ENCODE measurements at places on chromosomes 5 and 9. TPM values are rescaled to one million over a fixed set of nuclear protein-coding genes. Genes with fewer than 3 reads are reported as not detected.

The ISOC1 gene
- polyA plus RNA-seq, result 13.0 TPM

The GPR151 gene
- polyA plus RNA-seq, result not detected

The PTPN3 gene
- polyA plus RNA-seq, result 0.29 TPM

The RNF183 gene
- 0.08 TPM for polyA plus RNA-seq

The IL4 gene
- not detected for polyA plus RNA-seq

The PDE8B gene
- 0.22 TPM for polyA plus RNA-seq

The TAF11L10 gene
- not detected for polyA plus RNA-seq

The ATP10B gene
- 0.06 TPM for polyA plus RNA-seq

The IGFBPL1 gene
- polyA plus RNA-seq, result not detected

The FRMPD1 gene
- polyA plus RNA-seq, result 0.20 TPM

GRCh38 chr9:34954225-34954624, 3.9 kb upstream of the PHF24 start:
- no peak for DNase-seq

DNA sequence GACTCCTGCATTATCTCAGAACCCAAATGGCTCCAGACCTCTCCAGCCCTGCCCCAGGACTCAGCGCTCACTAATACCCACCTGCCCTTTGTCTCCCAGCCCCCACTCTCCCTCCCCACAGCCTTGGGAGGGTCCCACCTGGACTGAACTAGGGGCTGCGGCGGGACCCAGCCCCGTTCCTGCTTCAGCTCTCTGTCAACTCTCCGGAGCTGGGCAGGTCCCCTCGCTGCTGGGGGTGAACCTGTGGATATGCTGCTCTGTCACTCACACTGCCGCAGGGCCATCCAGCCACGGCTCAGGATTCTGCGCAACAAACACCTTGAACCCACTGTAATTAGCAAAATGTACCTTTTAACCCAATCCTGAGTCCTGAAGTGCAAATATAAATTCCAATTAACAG, 36.8 kb downstream of the NDUFS6 start:
- DNase-seq, result peak; percentile 41

GRCh38 chr5:157761690-157762621, 18.4 kb downstream of the LSM11 start:
- no peak for DNase-seq

DNA sequence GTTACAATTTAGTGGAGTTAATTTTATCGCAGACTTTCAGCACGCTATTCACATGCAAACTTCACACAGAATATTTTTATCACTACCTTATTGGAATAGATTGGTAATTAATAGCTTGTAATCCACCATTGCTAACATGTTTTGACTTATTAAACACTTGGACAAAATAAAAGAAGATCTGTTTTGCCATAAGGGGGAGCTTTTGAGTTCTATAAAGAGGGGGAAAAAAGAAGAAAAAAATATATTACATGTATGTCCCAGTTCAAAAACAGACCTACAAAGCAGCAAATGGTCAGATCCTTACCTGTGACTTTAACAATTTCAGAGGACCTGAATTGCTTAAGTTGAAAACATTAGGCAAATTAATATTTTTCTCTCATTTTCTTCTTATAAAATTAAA, 1.2 kb upstream of the PAPPA start:
- DNase-seq, result no peak

GRCh38 chr9:136997830-136998234, 1.5 kb upstream of the CLIC3 start:
- DNase-seq, result no peak

DNA sequence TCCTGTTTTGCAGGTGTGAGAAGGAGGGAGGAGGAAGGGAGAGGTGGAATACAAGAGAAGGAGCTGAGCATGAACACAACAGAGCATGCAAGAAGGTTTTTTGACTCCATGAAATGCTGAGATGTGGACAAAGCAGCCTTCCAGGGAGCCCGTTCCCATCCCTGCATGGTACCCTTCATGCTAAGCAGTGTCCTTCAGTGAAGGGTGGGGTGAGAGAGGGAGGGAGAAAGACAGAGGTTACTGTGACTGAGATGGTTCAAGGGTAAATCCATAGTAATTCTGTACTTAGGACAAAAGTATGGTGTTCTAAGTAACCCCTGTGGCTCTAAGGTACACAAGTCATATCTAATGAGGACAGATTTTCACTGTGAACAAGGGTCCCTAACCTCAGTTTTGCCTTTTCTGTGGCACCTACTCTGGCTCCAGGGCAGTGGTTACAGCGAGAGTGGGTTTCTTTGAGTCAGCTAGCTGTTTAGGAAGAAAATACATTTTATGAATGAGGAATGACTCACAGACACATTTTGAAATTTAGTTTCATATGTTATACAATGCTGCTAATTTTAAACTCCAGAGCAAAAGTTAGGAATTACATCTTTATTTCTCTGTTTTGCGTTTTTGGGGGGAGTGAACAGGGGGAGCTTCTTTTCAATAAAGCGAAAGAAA, 184.9 kb upstream of the SLC12A2 start:
- DNase-seq, result no peak

- no peak for DNase-seq
These were observed 167.5 kb upstream of the CLINT1 start for GRCh38 chr5:158026304-158027031.

- no peak for DNase-seq
These were observed 432.9 kb upstream of the ACTBL2 start for GRCh38 chr5:57915536-57915935.

GRCh38 chr5:76065258-76065657, 17.9 kb upstream of the SV2C start:
- DNase-seq, result no peak

GRCh38 chr9:136225366-136225747, 20.3 kb downstream of the QSOX2 start:
- DNase-seq, result peak; percentile 91

DNA sequence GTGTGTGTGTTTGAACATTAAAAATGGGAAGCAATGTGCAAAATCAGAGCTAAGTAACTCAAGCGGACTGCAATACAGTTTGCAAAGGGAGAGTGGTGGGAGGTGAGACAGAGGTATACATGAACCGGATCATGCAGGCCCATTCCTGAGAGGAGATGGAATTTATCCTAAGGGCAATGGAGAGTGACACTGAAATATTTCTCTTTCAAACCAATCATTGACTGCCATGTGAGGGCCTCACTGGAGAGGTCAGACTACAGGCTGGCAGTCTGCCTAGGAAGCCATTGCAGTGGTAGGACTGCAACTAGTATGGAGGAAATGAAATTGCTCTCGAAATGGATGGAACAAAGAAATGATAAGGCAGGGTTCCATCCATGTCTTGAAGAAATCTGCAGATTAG, 34.8 kb downstream of the TNFSF15 start:
- no peak for DNase-seq

DNA sequence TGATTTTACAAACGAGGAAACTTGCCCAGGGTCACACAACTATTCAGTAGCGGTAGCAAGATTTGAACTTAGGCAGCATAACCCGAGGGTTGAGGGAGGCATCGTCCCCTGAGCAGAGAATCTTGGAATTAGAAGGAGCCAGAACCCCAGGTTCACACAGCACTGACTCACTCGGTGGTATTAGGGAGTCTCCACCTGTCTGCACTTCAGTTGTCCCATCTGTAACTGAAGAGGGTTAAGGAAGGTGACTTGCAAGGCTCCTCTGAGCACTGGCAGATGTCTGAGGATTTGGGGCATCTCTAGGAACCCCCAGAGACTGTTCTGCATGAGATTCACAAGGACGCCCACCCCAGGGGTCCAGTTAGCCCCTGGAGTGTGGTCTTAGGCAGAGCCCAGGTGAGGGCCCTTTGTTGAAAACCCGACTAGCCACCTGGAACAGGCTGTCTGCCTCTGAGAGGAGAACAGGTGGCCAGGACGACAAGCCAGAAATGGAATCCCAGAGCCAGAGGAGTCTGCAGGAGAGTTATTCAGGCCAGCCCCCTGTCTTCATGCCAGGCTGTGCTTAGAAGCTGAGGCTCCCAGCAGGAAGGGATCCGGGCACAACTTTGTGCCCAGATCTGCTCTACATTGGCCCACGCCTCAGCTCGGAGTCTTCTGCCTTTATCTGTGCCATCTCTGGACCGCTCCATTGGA, 50.0 kb upstream of the ORM1 start:
- DNase-seq, result peak; percentile 55

GRCh38 chr9:137460363-137461315, 1.5 kb upstream of the NSMF start:
- peak; percentile 81 for DNase-seq

DNA sequence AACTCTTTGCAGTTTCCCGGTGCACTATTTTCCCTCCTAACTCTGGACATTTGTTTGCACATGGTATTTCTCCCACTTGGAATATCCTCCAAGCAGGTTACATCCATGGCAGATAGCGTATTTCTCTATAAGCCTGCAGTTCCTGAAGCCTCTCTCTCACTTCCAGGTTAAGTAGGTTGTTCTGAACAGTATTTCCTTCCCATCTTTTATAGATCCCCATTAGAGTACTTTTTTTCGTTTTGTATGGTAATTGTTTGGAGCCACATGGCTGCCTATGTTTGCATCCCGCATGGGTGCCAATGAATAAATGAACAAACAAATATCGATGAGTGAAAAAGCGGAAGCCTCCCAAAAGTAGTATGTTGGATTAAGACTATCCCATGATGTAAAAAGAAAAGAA, 113.4 kb upstream of the IQGAP2 start:
- DNase-seq, result no peak

- no peak for DNase-seq
These were observed 5.7 kb upstream of the C5orf46 start for GRCh38 chr5:147912011-147912410.

DNA sequence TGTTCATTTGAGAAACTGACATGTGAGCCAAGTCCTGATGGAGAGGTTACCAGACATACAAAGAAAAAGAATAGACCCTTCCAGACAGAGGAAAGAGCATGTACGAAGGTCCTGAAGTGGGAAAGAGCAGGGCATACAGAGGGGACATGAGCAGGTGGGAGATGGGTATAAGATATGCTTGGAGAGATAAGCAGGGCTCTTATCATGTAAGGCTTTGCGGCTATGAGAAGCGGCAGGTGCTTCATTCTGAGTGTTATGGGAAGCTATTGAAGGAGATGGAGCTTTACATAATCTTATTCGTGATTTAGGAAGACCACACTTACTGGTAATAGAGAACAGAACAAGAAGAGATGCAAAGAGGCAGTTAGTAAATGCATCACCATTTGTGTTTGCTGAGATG, 417.1 kb downstream of the EBF1 start:
- DNase-seq, result no peak

DNA sequence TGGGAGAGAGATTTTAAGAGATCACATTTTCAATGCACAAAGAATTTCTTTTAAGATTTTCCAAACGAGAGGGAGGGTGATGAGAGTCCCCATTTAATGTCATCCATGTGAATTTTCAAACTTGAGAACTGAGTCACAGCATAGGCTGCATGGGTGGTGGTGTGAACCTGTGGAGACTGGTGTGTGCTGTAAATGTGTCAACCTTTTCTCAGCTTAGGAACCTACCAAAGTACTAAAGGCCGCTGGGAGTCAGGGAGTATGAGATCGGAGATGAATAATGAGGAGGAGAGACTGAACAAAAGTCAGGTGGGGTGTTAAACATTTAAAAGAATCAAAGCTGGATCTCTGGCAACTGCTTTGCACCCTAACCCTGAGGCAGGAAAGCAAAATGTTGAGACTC, 7.5 kb downstream of the ALDH1A1 start:
- no peak for DNase-seq

DNA sequence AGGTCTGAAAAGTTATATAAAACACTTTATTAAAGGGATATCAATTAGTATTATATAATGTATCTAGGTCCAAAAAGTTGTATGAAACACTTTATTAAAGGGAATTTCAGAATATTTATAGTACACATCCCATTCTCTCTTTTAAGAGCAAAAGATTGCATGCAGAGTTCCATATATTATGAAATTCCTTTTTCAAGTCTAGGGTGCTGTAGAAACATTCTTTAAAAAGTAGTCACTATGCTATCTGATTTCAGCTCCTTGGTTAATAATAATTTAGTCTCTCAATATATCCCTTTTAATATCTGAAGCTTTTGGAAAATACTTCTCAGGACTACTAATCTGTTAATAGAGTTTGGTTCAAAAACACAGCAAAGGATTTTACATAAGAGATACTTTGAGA, 1496.1 kb upstream of the C9orf72 start:
- DNase-seq, result no peak

DNA sequence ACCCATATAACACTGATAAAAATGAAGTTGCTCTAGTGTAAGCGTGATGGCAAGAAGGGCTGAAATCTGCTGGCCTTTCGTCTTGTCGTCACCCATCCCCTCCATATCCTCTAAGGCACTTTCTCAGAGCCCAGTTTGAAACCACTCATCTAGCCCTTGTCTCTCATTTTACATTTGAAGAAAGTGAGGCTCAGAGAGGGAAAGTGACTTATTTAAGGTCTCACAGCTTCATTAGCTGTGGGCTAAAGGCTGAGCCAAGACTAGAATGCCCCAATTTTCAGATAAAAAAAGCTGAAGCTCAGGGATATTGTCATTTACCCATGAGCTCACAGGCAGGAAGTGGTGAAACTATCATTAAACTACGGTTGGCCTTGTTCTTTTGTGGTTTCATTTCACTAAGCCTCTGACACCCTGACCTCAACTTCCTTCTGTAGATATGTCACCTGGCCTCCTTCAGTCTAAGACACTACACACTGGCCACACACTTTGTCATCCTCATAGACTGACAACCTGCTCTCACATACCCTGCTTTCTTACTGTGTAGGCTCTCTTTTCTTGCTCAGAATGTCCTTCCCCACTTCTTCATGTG, 176.7 kb upstream of the DMAC1 start:
- no peak for DNase-seq

DNA sequence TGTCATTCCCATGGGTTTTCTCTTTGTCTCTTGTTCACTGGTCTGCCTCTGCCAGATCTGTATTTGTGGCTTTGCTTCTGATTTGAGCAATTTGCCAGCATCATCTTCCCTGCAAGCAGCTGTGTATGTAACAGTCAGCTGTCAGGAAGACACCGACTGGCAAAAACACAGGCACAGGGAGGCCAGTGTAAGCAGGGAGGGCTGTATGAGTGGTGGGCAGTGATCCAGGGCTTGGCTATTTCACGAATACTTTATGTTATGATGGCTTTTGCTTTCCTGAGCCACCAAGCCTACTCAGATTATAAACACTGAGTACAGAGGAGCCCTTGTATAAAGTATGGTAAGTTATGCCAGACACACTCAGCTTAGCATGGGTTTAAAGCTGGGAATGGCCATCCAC, 11.6 kb downstream of the BNIP1 start:
- no peak for DNase-seq

DNA sequence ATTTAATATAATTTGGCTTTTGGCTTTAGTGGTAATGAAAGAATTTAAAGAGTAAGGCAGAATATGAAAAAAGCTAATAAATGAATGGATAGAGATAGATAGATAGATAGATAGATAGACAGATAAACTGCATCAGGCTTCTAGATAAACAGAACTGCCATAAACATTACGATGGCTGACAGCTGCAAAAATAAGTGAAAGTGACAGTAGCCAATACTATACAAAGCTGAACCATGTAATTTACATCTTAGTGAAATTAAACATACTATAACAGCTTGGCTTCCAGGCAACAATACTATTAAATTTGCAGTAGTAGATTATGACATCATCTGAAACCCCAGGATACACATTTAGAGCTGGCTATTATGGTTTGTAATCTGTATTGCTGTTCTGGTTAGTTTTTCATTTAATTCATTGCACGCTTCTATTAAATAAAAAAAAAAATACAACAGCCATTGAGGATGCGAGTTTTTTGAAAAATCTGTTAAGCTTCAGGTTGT, 1354.8 kb downstream of the PTPRD start:
- no peak for DNase-seq

All from spleen (tissue), 13 donors.